Activated gamma-delta T cell treated with Interleukin-2 at 50 U/mL for 16 hours (primary cell): ENCODE measurements at places on chromosomes 1 and 21.

DNA sequence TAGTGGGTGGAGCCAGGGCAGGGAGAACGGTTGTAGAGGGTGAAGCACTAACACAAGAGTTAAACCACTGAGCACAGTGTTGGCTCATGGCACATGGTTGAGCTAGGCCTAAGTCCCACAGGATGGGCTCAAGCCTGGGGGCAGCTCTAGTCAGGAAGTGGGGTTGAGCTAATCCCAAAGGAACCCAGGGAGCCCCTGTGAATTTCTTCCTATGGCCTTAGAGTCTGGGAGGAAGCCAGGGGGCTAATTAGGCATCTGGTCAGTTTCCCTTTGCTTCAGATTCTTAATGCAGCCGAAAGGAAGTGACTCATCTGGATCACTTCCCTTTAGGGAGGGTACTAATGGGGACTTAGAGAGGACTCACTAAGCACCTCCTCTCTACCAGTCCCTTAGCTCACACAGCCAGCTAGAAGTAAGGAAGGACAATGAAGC is 10.1 kb downstream of the CFAP45 start:
- no peak for DNase-seq

DNA sequence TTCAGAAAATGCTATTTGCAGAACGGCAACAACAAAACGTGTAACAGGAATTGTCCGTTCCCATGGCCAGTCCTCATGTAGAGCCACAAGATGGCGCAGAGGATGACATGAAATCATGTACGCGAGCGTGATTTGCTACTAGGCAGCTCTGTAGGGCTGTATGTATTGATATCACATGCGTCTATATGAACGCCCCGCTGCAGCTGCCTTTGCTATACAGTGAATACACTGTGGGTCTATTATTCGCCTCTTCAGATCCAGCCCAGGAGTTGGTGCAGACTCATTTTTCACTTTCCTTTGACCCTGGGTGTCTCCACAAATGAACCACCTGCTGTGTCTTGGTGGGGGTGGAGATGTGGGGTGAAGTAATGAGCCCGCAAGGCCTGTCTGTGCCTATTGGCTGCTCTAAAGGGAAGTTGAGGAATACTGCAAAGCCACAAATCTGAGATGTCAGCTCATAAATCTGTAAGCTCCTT is 361.5 kb downstream of the KIF26B start:
- DNase-seq: no peak

DNA sequence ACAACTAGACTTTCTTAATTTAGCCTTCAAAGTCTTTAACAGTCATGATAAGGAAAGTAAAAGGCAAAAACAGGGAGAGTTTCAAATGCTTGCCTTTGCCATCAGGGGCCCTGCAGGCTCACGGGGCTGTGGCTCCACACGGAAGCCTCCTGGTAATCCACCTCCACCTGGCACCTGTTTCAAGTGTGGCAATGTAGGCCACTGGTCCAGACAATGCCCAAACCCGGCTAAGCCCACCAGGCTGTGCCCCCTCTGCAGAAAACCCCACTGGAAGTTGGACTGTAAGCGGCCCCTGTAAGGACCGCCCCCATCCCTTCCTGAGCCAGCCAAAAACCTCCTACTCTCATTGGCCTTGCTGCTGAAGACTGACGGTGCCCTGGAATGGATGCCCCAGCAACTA is 32.5 kb downstream of the VN1R5 start:
- no peak for DNase-seq

DNA sequence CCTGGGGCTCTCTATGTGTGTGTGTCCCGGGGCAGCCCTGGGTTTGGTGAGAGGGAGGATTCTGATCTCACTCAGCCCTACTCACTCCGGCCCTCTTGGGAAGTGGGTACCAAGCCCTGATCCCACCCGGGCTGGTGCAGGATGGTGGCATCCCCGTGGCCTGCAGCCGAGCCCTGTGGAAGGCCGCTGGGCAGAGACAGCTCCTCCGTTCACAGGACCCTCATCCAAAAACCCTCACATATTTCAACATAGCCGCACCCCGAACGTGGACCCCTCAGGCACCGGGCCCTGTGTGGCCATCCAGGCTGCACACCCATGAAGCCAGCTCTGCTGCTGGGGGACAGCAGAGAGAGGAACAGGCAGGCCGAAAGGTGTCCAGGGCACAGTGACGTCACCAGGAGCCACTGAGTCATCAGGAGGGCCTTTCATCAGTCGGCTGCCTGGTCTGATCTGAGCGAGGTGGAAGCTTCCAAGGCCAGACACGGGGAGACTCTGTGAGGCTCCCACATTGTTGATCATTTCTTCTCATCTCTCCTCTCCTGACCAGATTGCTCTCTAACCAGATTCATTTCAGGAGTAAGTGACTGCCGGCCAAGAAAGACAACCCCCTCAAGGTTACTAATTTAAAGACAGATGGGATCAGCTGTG is 16.2 kb upstream of the GPR157 start:
- no peak for DNase-seq

DNA sequence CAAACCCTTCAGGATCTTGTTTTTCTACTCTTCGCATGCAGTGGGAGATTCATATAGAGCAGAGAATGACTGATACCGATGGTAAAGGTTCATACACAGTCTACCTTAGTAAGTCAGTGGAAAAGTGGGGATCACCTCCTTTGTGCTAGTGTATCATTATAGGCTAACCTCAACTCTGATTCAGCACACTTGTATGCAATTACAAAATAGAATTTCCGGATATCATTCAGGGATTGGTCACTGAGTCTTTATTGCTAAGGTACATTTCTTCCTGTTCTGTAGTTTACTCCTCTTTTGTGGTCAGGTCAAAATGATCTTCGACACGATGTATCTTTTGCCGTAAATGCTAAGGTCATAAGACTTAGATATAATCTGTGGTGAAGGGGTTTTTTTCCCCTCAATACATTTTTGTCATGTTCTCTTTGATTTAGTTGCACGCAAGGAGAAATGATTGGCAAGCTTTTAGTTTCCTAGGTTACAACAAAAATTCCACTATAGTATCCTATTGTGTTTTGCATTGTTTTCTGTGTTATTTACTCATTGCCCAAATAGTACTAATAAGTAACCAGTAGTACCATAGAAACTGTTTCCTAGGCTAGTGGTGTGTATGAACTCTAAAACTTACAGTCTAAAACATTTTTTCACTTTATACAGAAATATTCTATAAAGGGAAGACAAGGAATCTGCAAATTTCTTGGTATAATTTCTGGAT is 35.7 kb upstream of the PLA2G4A start:
- DNase-seq: no peak

DNA sequence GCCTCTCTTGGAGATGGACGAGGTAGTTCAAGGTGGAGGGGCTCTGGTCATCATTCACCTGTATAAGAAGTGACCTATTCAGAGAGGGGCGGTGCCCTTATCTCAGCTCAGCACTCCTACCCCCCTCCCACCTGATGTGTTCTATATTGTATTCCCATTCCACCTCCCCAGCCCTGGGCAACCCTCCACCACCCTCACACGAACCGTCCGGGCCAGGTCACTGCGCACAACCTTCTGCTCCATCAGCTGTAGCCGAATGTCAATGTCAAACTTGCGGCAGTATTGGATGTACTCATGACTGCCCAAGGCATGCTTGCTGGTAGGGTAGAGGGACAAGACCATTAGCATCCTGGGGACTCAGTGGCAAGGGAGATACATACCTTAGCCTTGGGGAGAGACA is 34.3 kb downstream of the PIK3C2B start:
- DNase-seq: no peak

DNA sequence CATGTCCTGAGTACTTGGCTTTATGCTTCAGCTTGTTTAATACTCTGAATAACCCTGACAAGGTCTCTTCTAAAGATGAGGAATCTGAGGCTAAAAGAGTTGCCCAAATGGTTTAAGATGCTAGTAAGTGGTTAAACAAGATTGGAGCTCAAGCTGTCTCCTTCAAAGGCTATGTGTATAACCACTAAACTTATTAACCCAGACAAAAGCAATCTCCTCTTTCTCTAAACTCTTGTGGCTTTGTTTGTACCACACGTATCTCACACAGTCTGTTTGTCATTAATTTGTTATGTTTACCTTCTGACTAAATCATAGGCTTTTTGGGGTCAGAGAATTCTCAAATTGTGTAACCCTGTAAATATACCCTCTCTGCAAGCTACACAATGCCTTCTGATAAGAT is 89.9 kb downstream of the HMCN1 start:
- DNase-seq: no peak

- no peak for DNase-seq
Measured at GRCh38 chr1:53331446-53332185, 3.7 kb upstream of the LRP8 start.

DNA sequence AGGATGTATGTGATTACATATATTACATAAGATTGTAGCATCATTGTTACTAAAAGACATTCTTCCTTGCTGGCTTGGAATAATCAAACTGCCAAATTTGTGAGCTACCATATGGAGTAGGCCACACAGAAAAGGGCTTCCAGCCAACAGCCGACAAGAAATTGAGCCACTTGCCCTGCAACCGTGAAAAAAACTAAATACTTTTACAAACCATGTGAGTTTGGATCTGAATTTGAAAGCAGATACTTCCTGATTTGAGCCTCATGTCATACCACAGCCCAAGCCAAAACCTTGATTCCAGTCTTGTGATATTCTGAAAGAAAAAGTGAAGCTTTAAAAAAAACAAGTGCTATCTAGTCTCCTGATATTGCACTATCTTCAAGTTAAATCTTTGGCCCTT is 55.6 kb upstream of the PRMT6 start:
- DNase-seq: no peak

- no peak for DNase-seq
Measured at GRCh38 chr1:116075990-116076389, 35.2 kb upstream of the MAB21L3 start.

DNA sequence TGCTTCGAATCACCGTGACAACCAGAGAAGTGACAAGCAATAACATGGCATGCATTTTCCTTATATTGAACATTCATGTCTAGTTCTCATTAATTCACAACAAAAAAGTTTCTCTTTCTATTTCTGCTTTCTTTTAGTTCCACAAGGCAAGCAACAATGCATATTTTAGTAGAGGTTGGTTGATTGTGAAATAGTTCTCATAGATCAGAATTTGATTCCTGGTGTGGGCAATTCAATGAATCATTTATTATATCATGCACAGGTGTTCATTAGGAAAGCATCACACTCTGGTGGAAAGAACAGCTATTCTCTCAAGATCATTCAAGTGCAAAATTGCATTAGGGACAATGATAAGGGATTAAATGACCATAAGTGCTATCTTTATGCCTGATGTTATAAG is 980.9 kb downstream of the BRINP3 start:
- DNase-seq: no peak

GRCh38 chr1:179205284-179205683 is 24.2 kb downstream of the ABL2 start:
- DNase-seq: no peak

GRCh38 chr1:200905411-200906052 is 10.8 kb downstream of the INAVA start:
- peak; percentile 46 for DNase-seq

DNA sequence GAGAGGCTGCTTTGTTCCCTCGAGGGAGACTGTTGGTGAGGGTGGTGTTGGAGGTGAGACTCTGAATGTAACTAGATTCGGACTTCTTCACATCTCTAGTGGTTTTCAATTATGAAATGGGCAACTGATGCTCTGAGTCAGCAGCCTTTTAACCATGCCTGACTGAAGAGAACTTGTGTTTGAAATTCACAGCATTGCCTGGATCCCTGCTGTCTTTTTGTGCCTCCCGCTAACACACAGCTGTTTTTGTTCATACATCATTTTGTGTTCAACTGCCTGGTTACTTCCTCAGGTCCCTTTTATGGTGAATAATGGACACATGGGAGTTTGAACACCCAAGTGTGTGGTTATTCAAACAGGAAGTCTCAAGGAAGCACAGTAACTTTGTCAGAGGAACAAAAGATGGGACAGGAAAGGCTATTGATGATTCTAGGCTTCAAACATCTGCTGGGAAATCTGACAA is 16.8 kb downstream of the LAMC1 start:
- DNase-seq: no peak

DNA sequence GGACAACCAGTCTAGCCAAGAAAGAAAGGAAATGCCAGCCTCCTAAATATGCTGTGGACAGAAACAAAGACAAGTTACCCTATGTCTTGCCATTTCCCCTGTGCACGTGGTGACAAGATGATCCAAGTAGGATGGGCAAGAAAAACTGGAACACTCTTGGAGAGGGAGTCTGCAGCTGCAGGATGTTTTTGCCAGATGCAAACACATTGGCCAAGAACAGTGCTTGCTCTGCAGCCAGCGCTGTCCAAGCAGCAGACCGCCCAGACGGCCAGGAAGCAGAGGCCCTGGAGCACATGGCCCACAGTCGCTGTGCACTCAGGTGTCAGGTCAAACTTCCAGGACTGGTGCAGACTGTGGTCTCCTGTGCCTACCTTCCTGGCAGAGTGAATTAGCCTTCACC is 189.3 kb downstream of the SLC35F3 start:
- DNase-seq: no peak

GRCh38 chr1:35288761-35289160 is 20.3 kb downstream of the ZMYM4 start:
- DNase-seq: no peak

- DNase-seq: no peak
Measured at GRCh38 chr21:44771896-44772525, 29.6 kb downstream of the UBE2G2 start.

DNA sequence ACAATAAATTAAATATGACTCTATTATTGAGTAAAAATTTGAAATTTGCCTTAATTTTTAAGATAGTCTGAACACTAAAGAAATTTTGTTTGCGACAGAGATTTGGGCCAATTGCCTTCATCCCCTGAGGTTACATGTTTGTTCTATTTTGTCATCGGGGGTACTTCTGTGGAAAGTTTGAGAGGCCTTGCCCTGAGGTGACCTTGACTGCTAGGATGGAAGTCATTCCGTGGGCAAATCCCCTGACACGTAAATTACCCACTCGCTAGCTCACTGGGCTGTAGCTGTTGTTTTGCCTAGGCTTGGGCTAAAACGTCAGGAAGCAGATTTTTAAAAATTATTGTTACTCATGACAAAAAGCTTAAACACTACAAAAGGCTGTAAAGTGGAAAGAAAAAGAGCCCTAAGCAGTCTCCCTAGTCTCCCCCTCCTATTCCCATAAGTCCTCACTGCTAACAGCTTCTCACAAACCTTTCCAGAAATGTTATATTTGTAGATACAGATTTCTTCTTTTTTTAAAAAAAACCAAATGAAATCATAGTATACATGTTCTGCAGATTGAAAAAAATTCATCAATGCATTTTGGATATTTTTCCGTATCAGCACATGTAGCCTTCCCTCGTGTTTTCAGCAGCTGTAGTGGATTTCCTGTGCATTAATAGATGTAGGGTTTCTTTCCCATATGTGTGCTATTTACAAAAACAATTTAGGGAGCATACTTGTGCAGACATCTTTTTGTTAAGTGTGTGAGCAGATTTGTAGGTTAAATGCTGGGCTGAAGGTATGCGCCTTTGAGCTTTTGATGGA is 142.7 kb downstream of the MRPS6 start:
- no peak for DNase-seq
